ENCODE measurements at places on chromosomes 5 and 9.

- DNase-seq, result no peak
Measured at GRCh38 chr9:77161191-77161590, 16.1 kb upstream of the VPS13A start.

- no peak for DNase-seq
Measured at GRCh38 chr5:39394946-39395345, 29.8 kb downstream of the DAB2 start.

DNA sequence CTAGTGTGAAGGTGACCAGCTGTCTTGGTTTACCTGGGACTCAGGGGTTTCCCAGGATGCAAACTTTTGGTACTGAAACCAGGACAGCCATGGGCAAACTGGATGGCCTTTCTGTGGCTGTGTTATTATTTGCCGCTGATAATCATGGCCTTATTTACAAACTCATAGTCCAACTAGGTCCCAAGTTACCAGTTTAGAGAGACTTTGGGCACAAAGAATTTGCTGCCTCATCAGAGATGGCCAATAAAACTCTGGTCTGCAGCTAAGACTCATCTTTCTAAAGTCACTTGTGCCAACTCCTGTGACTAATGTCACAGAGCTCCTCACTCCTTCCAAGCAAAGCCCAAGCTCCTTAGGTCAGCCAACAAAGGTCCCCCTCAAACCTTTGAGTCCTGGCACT, 47.5 kb upstream of the PLPP6 start:
- DNase-seq, result no peak

GRCh38 chr9:129281506-129282145, 103.6 kb upstream of the IER5L start:
- DNase-seq, result no peak

DNA sequence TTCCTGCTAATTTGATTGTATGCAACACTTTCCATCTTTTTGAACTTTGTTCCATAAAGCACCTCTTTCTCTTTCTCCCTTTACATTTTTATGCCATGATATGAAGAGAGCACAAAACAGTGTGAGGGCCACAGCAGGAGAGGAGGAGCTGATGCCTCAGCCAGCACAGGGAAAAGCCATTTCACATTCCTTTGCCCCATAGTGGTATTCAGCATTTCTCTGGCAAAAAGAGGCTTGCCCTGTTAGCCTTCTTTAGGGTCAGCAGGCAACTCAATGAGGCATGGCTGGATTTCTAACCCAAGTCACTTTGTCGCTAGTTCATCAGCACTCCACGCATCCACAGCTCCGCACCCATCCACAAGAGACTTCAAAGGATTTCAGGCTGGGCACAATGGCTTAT, 23.1 kb upstream of the TRPC7 start:
- no peak for DNase-seq

GRCh38 chr5:72040513-72040912, 66.8 kb upstream of the MAP1B start:
- no peak for DNase-seq

DNA sequence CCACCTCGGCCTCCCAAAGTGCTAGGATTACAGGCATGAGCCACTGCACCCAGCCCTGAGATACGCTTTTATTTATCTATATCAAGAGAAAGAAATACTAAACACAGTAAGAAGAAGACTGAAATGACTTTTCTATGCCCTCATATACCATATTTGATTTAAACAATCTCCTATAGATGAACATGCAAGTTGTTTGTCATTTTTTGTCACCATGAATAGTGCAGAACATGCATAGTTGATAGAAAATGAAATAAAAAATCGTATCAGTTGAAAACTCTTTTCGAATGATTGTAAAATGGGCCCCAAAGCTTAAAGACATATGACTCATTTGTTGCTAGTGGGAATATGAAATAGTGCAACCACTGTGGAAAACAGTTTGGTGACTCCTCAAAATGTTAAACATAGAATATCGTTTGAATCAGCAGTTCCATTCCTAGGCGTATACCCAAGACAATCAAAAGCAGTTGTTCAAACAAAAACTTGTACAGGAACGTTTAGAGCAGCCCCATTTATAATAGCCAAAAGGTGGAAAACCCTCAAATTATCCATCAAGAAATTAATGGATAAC, 61.4 kb upstream of the ANKH start:
- DNase-seq, result no peak

- DNase-seq, result peak; percentile 13
Measured at GRCh38 chr5:10489810-10490426, 48.2 kb downstream of the ROPN1L start.

DNA sequence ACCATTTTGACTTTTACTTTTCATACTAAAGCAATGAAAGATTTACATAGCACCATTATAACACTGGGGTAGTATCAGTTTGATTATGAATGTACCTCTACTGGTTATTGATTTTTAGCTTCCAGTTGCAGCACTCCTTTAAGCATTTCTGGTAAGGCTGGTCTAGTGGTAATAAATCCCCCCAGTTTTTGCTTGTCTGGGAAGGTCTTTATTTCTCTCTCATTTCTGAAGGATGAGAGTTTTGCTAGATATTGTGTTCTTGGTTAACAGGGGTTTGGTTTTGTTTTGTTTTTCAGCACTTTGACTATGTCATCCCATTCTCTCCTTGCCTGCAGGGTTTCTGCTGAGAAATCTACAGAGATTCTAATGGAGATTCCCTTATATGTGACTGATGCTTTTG, 26.9 kb upstream of the IGFBPL1 start:
- no peak for DNase-seq

DNA sequence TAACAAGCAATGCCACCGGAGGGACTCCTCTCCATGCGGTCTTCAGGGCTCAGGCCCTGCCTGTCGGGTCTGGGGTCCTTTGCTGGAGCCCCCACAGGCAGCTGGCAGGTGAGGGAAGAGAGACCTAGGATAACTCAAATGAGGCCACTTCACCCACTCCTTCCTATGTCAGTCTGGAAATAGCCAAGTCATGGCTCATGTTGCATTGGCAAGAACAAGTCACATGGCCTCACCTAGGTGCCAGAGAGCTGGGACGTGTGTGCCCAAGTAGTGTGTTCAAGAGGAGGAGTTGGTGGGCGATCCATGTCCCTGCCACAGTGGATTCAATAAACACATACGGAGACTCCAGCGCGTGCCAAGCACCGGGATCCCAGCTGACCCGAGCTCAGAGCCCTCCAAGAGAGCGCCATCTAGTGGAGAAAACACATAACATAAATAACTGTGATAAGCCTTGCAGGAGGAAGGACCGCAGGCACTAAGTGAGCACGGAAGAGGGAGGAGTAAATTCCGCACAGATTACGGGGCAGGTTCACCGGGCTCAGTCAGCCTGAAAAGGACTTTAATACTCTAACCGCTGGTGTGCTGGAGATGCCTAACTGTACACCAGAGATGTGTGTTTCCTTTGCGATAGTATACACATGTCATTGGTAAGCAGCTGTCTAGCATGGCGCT, 580.8 kb downstream of the CCDC171 start:
- DNase-seq, result peak; percentile 28

GRCh38 chr5:119706049-119706448, 76.7 kb downstream of the FAM170A start:
- no peak for DNase-seq

- no peak for DNase-seq
Measured at GRCh38 chr9:1208157-1208556, 158.0 kb downstream of the DMRT2 start.

DNA sequence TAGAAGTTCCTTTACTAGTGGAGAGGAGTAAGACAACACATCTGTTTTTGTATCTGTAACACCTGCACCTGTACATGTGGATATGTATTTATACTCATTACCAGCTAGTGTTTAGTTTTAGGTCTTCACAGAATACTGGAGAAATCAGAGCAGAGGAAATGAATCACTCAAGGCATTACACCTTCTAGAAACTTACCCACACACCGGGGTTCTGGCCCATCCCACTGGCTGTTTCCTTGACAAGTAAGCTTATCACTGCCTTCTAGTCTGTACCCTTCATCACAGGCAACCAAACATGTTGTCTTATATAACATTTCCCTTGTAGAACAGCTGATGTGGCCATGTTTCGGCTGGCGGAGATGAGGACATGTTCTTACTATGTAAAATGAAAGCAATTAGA, 76.7 kb downstream of the SVEP1 start:
- no peak for DNase-seq

GRCh38 chr5:164306662-164307061, 801.2 kb downstream of the MAT2B start:
- DNase-seq, result no peak

- DNase-seq, result peak; percentile 67
Measured at GRCh38 chr5:6829150-6829784, 116.0 kb downstream of the TENT4A start.

- no peak for DNase-seq
Measured at GRCh38 chr5:132815454-132815853, 2.4 kb downstream of the SOWAHA start.

- DNase-seq, result no peak
Measured at GRCh38 chr9:107323836-107324585, 40.9 kb downstream of the RAD23B start.

DNA sequence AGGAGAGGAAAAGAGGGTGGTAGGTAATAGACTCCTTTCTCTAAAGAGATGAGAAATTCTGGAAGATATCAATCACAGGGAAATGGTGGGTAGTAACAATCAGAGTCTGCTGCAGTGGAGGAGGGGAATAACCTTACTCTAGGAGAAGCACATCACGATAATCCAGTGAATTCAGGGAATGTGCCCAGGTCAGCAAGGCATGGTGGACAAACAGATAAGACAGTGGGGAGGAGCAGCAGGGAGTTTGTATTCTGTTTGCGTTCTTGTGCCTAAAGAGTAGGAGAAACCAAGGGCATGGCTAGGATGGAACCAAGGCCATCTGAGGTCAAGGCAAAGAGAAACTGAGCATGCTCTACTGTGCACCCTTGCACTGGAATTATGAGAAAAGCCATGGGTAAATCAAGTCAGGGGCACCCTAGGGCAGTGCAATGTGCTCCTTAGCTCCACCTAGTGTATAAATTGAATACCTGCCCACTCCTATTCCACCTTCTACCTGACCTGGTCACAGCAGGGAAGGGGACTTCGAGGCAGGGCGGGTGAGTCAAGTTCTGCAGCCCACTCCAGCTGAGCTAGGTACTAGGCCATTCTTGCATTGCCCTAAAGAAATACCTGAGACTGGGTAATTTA, 31.6 kb downstream of the RETREG1 start:
- DNase-seq, result no peak

Data from activated naive CD8-positive, alpha-beta T cell treated with anti-CD3 and anti-CD28 coated beads for 36 hours (primary cell).